ENCODE measurements at places on chromosomes 6 and 20.
A peak's percentile ranks its signal among the peaks of the same experiment; 100 is the strongest.

DNA sequence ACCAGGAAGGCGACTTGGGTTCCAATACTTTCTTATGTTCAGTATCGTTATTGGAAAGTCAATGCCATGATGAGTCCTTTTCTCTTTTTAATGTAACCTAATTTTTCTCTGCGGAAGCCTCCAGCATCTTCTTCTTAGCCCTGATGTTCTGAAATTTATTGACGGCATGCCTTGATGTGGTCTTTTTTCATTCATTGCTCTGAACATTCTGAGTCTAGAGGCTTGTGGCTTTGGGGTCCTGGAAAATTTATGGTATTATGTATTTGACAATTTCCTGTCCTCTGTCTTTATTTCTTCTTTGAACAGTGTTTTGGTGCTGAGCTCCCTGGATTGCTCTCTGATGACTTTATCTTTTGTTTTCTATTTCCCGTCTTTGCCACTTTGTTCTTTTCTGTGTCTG, 28.7 kb upstream of the MAS1 start:
- no peak for DNase-seq

DNA sequence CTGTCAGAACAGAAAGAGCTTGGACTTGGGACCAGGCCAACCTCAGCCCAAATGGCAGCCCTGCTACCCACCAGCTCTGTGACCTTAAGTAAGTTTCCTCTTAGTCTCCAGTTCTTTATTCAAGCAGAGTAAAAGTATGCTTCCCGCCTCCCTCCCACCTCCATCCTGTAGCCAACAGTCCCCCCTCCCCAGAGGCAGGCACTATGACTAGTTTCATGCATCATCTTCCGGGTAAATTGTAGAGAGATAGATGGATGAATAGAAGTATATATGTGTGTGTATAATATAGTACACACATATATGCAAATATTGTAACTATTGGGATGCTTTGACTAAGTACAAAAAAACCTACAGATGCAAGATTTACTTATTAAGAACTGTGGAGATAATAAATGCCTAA, 39.5 kb upstream of the B4GALT5 start:
- DNase-seq, result no peak

DNA sequence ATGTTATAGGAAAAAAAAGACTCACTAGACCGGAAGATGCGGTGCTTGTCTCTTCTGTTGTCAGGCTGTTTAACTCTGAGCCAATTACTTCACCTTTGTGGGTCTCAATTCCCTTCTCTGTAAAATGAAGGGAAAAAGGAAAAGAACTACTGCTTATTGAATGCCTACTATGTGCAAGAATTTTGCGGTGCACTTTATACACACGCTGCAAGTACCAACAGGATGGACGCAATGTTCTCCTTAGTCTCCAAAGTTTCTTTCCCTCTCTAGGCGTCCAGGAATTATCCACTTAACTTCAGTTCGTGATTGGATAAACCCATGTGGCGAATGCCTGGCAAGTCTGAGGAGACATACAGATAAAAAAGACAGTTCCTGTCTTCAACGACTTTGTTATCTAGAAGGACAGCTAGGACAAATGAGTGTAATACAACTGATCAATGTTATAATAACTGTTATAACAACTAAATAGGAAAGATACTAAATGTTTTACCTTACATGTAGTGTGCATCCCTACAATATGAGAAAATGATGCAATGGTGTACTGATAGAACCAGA, 69.0 kb upstream of the JARID2 start:
- no peak for DNase-seq

GRCh38 chr6:161128680-161129196, 137.2 kb downstream of the MAP3K4 start:
- DNase-seq, result peak; percentile 8

DNA sequence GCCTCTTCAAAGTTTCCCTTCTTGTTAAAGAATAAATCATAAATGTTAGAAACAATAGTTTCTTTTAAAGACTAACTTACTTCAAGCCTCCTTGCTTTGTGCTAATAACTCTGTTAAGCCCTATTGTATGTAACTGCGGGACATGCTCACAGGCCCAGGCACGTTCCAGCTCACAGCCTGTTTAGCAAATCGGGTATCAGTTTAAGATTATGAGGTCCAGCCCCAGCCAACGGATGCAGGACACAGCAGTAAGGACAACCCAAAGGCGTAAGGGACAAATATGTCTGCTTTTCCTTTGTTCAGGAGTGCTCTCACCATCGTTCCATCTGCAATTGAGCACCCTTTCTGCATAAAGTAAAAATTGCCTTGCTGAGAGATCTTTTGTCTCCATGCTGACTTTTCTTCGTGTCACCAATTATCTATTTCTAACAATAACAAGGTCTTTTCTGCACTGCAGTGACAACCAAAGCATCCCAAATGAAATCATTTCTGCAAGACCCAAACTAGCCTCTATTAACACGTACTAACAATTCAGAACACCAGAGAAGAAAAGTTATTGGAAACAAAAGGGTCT, 1.4 kb downstream of the C6orf52 start:
- no peak for DNase-seq

All from stimulated activated CD8-positive, alpha-beta memory T cell treated with anti-CD3 and anti-CD28 coated beads, Interleukin-2, amount 100 ng/mL, for 48 hours (primary cell).